ENCODE measurements at places on chromosomes 11 and 22.

DNA sequence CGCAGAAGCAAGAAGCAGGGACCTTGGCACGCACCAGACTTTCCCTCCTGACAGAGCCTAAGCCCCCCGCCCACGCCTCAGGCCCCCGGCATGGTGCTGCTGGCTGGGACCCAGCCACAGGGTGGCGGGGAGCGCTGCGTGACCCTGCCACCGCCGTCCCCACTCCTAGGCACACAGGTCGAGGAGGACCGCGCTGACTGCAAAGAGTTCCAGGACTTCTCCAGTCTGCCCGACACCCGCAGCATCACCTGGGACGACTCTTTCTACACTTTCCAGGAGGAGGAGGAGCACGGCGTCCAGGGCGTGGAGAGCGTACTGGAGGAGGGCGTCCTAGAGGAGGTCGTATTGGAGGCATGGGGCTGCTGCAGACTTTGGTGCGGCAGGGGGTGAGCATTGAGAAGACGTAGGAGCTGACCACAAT lies 103.7 kb downstream of the TRIM51G start:
- DNase-seq = no peak

DNA sequence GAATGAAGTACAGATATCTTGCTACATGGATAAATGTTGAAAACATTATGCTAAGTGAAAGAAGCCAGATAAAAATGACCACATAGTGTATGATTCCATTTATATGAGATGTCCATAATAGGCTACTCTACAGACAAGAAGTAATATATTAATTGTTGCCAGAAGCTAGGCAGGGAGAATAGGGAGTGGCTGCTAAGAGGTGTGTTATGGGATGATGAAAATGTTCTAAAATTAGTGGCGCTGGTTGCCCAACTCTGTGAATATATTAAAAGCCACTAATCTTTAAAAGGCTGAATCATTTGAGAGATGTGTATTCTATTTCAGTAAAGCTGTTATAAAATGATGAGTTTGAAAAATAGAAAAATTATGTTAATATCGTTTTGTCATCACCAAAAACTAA lies 144.4 kb downstream of the NCAM1 start:
- DNase-seq = no peak

DNA sequence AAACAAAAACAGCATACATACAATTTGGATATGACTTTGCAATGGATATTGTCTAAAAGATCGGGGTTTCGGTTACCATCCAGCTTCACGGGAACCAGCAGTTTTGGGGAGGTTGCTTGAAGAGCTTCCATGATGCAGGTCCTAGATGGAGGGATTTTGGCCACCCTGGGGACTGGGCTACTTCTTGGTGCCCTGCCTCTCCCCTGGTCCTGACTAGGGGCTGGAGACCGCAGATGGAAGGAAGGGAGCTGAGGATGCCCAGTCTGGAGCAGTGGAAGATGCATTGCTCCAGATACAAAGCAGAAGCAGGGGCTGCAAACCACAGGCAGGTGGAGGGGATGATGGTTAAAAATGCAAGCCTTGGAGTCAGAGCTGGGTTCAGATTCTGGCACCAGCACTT lies 13.5 kb downstream of the SOX10 start:
- no peak for DNase-seq

DNA sequence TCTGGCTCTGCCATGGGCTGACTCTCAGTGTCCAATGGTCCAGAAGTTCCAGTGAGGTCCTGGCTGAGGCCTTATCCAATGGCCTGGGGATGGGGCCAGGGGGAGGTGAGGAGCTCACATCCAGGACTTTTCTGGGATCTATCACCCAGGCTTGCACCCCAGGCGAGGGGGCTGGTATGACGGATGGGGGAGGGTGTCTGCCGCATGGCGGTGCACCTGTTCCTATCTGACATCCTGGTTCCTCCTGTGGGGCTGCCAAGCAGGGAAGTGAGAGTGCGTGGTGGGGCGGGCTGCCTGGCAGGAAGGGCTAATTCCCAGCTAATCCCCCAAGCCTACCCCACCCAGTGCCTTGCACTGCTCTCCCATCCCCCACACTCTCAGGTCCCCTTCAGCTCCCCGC lies 102.1 kb downstream of the NECTIN1 start:
- no peak for DNase-seq
